Stimulated activated naive CD4-positive, alpha-beta T cell (primary cell): ENCODE measurements at places on chromosomes 16 and 17.

DNA sequence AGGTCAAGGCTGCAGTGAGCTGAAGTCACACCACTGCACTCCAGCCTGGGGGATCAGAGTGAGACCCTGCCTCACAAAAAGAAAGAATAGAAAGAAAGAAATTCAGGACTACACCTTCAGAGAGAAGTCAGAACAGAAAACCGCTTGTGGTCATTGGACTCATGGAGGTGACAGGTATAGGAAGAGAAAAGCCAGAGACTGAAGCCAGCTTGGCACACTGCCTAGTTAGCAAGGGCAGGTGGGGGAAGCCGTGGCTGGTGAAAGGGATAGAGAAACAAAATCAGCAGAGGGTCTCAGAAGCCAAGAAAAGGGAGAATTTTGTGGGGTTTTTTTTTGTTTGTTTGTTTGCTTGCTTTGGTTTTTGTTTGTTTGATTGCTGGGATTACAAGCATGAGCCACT is 32.9 kb upstream of the SKAP1 start:
- no peak for DNase-seq

DNA sequence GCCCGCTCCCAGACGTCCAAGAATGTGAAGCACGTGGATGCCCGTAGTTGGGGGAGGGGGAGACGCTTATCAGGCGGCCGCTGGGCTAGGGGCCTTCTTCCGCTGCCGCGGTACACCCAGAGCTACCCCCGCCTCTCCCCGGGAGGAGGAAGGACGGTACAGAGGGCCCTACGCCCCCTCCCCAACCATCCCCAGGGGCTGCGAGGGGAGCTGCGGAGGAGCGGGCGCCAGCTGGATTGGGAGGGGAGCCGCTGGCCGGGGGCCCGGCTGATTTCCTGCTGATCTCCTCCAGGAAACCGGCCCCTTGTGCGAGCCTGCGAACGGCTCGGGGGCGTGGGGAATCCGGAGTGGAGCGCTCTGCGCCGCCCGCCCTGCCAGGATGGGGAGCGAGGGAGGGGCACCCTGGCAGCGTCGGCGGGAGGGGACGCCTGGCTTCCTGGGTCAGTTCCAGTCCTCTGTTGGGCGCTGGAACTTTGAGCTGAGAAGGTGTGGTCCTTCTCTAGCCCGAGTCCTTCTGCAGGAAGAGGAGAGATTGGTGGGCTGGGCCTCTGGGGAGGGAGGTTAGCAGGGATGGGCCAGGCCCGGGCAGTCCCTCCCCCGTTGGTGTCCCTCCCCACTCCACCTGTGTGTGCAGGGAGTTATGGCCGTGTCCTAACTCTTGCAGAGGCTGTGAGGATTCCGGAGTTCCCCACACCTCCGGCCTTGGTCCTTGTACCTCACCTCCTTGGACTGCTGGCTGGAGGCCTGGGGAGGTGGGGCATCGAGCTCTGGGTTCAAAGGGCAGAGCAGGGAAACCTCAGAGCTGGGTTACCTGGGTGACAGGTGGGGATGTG is 19.2 kb downstream of the GJD3 start:
- DNase-seq = peak; percentile 48

DNA sequence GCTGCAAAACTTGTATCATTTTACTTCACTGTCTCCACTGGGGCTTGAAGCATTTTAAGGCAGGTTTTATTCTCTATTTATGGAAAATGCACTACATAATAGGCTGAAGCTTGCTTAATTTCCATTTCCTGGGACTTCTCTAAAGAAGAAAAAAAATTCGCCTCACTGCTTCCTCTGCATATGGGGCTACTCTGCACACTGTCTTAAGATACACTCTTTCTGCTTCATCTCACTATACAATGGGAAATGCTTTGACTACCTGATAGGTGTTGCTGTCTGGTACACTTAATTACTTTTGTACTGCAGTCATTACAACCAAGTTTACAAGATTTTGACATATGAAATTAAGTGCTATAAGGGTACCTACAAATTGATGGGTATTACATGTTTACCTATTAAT is 466.0 kb downstream of the KCNJ18 start:
- DNase-seq = no peak

- DNase-seq = no peak
Observed at GRCh38 chr17:37570527-37571093, 38.6 kb downstream of the SYNRG start.

- DNase-seq = no peak
Observed at GRCh38 chr17:57810721-57811637, 38.9 kb downstream of the MRPS23 start.

DNA sequence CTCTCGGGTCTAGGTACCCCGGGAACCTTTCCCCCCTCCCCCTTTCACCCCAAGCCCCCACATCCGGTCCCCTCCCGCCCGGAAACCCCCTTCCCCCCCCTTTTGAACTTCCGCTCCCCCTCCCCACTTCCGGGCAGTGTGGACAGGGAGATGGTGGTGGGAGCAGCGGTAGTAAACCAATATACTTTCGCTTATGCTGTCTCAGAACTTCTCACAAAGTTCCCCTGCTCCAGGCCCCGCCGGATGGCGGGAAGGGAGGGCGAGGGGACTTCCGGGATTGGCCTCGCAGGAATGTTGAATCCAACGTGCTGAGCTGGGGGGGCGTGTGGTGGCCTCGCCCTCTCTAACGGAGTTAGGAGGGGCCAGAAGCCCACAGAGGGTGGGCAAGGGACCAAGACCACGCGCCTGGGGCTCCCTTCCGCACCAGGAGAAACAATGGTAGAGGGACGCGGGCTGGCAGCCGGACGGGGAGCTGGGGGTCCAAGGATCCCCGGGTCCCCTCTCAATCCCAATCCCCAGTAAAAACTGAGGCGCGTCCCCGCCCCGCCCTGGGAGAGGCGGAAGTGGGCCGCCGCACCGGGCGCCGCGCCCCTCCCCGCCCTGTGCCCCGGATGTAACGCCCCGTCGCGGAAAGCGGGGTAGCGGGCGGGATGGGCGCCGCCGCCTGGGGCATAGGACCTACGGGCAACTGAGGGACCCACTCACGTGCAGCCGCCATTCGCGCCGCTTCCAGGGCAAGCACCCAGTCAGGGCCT is 742 bp downstream of the PFN1 start:
- DNase-seq = peak; percentile 49

DNA sequence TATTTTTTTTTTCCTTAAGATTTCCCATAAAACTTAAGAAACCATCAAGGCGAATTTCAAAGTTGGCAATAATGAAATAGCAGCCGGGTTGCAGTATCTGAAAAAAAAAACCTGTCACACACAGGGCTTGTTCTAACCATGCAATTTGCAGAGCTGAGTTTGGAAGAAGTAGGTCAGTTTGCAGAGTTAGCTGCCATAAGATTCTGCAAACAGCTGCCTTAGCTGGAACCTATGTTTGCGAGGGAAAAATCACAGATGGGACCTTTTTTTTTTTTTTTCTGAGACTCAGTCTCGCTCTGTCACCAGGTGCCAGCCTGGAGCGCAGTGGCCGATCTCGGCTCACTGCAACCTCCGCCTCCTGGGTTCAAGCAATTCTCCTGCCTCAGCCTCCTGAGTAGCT is 98.5 kb upstream of the HS3ST4 start:
- no peak for DNase-seq
